Activated effector memory CD4-positive, alpha-beta T cell treated with Interleukin-2 at 50 U/mL for 16 hours (primary cell): ENCODE measurements at places on chromosomes 5 and 9.
A peak's percentile ranks its signal among the peaks of the same experiment; 100 is the strongest.

GRCh38 chr5:96880444-96881164, 4.3 kb downstream of the ERAP2 start:
- no peak for DNase-seq

- DNase-seq, result no peak
Measured at GRCh38 chr5:148748702-148749392, 77.6 kb upstream of the ADRB2 start.

- DNase-seq, result no peak
Measured at GRCh38 chr5:128254789-128255188, 171.2 kb downstream of the SLC12A2 start.

- DNase-seq, result no peak
Measured at GRCh38 chr5:157546456-157547100, 29.0 kb downstream of the ADAM19 start.

DNA sequence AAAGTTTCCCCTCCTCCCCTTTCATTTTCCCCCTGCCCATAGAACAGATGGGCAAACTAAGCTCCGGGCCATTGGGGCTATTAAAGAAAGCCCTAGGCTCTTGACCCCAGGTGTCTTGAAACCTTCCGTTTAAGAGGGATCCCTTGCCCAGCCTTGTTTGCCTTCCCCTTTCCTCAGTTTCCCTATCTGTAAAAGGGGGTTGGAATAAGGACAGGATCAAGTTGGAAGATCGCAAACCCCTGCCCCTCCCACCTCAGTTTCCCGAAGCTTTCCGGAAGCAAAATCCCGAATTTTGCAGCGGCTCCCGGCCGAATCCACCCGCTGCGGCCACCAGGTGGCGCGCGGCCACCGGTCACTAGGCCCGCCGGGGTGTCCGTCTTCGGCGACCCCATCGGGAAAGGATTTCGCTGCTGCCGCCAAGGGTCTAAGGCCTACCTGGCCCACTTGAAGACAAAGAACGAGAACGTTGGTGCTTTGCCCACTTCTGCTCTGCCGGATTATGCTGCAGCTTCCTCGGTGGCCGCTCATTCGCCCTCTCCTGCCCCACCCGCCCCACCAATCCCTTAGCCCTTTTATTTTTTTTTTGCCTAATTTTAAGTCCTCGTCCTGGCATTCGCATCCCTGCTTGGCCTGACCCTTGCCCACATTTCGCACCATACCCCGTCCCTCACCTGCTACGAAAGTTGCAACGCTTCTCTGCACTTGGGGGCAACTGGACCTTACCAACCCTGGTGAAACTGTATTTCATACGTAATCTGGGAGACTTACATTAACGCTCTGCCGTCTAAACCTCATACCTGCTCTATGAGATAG, 962 bp upstream of the NR6A1 start:
- DNase-seq, result no peak

GRCh38 chr5:54725391-54726280, 208.1 kb downstream of the SNX18 start:
- no peak for DNase-seq

GRCh38 chr5:134997015-134997414, 29.3 kb downstream of the CATSPER3 start:
- DNase-seq, result no peak

GRCh38 chr9:4706971-4707622, 27.7 kb downstream of the CDC37L1 start:
- no peak for DNase-seq

DNA sequence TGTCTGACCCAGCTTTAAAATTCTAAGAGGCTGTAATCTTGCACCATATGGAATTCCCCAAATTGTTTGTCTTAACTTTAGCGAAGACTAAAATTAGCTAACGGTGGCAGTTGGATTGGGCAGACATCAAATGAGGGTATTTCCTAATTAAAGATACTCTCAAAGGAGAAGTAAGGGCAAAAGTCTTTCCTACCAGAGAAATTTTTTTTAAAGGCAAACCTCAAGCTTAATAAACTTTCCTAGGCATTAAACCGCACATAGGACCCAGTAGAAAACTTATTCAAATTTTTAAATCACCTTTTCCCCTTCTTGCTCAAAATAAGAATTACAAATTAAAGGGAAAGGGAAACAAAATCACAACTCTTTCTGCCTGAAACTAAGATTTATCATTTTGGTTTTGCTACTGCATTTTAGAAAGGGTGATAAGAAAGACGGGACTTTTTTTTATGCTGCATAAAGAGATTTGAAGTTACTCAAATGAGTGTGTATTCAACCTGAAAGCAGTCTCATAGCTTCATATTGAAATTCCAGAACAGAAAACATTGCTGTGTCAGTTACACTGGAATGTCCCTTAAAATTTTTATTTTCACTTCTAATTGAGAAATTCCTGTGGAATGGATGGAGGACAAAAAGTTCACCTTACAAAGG, 189.1 kb upstream of the PTGER4 start:
- no peak for DNase-seq

- DNase-seq, result no peak
Measured at GRCh38 chr9:27367921-27368315, 71.0 kb upstream of the EQTN start.

DNA sequence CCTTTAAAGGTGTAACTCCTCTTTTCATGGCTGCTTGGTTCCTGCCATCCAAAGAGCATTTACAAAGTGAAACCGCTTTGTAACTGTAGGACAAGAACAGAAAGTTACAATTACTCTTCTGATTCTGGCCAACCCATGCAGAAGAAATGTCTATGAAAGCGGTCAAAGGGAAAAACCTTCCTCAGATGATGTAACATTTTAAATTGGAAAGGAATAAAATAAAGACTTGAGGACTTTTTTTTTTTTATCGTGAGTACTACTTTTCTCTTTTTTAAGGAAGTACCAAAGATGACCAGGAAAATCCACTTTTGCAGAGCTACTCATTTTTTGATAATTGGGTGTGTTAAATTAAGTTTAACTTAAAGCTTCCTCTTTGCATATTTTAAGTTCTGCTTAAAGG, 13.0 kb upstream of the C9orf72 start:
- DNase-seq, result no peak

GRCh38 chr9:93234600-93234999, 50.7 kb downstream of the WNK2 start:
- DNase-seq, result no peak

- DNase-seq, result no peak
Measured at GRCh38 chr9:105295986-105296385, 51.5 kb downstream of the SLC44A1 start.

DNA sequence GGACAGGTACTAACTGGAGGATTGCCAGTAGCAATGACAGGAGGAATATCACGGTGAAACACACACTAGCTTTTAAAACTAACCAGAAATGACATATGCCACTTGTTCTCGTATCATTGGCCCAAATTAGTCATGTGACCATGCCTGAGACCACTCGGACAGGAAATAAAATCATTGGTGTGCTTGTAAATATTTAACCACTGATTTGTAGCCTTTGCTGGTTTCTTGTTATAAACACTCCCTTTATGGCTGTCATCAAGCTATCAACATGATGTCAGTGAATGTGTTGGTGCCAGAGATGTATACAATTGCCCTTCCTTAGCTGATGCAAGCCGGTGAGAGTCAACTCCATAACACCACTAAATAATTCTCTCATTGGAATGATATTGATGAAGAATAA, 123.7 kb upstream of the ANKH start:
- DNase-seq, result no peak

DNA sequence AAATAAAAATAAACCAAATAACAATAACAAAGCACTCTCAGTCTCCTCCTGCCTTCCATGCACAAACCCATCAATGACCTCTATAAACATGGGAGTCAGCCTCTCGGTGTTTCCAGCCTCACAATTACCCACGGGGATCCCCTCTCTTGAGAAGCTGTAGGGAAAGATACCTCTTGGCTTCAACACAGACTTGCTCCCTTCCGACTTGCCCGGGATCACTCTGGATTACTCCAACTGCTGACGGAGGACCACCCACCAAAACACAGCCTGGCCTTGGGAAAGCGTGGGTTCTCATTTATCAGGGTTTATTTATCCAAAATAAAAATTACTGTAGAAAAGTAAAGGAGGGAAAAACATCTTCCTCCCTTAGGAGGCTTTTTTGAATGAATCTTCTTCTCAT, 11.5 kb upstream of the NKX2-5 start:
- no peak for DNase-seq

GRCh38 chr5:58455066-58455465, 4.8 kb downstream of the PLK2 start:
- no peak for DNase-seq

DNA sequence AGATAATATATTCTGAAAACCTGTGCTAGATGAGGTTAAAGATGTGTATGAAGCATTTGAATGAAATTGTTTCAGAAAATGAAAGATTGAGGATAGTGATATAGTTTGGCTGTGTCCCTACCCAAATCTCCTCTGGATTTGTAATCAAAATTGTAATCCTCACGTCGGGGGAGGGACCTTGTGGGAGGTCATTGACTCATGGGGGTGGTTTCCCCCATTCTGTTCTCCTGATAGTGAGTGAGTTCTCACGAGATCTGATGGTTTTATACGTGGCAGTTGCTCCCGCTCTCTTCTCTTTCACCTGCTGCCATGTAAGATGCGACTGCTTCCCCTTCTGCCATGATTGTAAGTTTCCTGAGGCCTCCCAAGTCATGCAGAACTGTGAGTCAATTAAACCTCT, 2.0 kb upstream of the TEX48 start:
- no peak for DNase-seq

GRCh38 chr5:163395792-163396191, 41.6 kb upstream of the CCNG1 start:
- DNase-seq, result no peak

DNA sequence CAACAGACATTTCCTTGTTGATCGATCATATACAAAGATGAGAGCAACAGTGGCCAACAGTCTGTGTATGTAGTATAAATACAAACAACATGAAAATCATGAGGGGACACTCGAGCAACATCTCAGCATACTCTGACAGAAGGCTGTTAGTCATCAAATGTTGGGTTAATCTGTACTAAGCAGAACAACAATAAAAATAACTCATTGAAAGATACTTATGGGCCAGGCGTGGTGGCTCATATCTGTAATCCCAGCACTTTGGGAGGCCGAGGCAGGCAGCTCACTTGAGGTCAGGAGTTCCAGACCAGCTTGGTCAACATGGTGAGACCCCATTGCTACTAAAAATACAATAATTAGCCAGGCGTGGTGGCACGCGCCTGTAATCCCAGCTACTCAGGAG, 67.3 kb downstream of the SCAI start:
- no peak for DNase-seq

- DNase-seq, result no peak
Measured at GRCh38 chr9:130260816-130261765, 4.5 kb upstream of the HMCN2 start.

DNA sequence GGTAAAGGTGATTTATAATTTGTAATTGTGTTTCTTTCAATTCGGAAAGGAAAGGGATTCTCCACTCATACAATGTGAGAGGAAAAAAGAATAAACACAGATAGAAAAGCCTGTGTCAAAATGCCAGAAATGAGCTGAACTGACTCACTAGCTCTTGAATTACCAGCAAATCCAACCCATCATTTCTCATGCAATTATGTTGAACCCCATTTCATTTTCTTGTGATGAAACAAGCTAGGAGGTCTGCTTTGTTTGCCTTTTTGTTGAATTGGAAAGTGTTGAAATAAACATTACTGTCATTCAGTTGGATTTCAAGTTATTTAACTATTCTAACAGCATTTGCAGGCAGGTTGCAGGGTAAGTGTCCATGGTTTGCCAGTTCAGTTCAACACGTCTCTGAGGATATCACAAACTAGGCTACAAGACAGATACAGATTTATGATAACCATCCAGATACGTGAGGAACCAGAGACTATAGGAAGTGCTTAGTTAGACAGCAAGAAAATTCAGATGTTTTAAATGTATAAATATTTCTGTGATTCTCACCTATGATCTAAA, 547.2 kb downstream of the MAT2B start:
- no peak for DNase-seq

- DNase-seq, result peak; percentile 27
Measured at GRCh38 chr5:163504079-163504931, 1.1 kb upstream of the MAT2B start.

DNA sequence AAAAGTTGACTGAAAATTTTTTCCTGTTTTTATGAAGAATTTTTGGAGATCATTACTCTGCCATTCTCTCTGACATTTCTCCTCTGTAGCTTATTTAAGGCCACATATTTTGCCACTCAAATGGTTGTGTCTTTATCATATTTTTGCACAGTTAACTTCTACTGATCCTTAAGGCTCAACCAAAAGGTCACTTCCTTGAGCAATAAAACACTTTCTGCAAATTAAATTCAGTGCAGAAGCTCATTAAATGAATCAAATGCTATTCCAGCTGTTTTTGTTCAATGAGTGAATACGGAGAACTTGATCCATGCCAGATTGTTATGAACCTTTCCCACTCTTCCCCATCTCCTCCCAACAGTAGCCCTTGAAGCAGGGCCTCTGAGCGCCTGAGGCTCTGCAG, 93.8 kb upstream of the EPB41L4A start:
- no peak for DNase-seq

GRCh38 chr9:128102861-128103588, 24.5 kb downstream of the PTGES2 start:
- DNase-seq, result no peak

DNA sequence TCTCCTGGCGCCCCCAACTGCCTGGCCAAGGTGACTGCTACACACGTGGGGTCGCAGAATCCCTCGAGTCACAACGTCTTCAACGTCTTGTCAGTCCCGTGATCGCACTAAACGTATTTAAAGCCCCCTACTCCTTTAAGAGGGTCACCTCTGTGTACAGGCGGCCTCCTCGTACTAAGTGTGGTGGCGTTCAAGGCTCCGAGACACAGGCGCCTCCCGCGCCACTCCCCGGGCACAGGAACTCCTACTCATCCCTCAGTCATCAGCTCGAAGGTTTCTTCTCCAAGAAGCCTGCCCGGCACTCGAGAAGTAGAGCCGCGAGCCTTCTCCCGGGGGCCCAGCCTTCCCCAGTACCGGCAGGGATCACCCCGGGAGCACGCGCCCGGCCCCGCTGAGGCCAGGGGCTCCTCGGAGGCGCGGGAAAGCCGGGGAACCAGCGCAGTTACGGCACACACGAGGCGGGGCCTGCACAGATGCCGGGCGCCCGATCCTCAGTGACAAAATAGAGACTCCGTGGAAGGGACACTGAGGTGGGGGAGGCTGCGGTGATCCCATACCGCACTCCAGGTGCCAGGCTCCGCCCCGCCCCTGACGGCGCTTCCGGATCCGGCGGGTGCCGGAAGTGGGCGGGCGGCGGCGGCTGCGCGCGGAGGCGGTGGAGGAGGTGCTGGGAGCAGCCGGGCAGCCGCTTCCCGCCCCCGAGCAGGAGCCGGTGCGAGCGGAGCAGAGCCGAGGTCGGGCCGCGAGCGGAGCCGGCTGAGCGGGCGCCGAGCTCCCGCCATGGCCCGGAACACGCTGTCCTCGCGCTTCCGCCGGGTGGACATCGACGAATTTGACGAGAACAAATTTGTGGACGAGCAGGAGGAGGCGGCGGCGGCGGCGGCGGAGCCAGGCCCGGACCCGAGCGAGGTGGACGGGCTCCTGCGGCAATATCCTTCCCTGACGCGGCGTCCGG, 6.9 kb downstream of the ARPC5L start:
- DNase-seq, result peak; percentile 90
